Breast epithelium (tissue), 4 donors: ENCODE measurements at places on chromosomes 12 and 14. TPM values are rescaled to one million over a fixed set of nuclear protein-coding genes. Genes with fewer than 3 reads are reported as not detected.

- no peak for DNase-seq
These were observed 2.0 kb downstream of the ATN1 start for GRCh38 chr12:6929466-6930452.

RFLNA gene
- total RNA-seq, result 1.3 TPM

DNA sequence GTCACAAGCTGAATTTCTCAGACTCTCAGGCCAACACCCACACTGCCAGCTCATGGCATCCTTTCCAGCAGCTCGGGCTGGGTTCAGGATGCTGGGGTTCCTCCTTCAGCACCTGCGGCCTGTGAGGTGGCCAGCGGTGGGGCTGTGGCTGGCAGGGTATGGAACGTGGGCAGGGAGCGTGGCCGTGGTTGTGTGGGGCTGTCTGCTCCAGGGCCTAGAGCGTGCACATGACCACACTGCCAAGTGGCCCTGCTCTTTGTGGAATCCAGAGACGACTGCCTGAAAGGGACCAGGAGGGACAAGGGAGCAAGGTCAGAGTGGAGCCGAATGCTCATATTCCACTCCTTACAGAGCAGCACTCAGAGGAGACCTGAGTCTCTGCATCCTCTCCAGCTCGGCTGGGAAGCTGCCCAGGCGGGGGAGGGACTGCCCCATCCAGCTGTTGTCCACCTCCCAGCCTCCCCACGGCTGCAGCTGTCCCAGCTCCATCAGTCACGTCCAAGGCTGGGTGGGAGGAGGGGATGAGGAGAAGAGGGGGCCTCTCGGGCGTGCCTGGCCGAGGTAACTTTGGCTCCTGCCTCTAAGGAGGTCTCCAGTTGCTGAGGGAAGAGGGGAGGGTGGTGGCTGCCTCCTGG lies 71.3 kb downstream of the TSPAN9 start:
- DNase-seq, result no peak

CPSF6 gene
- total RNA-seq, result 29.9 TPM

SELPLG gene
- total RNA-seq, result 16.6 TPM

GRCh38 chr12:3106579-3106978 lies 29.4 kb downstream of the TSPAN9 start:
- no peak for DNase-seq

DNA sequence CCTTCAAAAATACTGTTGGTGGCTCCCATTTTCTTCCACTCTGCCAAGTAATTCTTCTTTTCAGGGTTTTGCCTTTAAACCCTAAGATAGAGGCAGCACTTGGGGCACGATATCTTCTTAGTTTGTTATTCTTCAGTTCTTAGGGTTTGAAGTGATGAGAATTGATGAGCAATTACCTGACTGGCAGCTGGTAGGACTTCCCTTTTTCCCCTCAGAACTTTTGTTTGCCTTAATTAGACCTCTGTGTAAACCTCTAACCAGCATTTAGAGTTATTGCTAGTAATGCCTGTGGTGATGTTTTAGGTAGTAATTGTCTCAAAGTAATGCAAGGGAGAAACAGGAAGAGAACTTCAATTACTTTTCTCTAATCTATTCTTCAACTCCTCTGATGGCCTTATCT lies 683.5 kb downstream of the RPL10L start:
- no peak for DNase-seq

MANSC4 gene
- not detected for total RNA-seq
